ENCODE measurements at places on chromosomes 16 and 17. TPM values are rescaled to one million over a fixed set of nuclear protein-coding genes. Genes with fewer than 3 reads are reported as not detected.
A peak's percentile ranks its signal among the peaks of the same experiment; 100 is the strongest.

PRSS27 gene
- total RNA-seq: 10.8 TPM

DNA sequence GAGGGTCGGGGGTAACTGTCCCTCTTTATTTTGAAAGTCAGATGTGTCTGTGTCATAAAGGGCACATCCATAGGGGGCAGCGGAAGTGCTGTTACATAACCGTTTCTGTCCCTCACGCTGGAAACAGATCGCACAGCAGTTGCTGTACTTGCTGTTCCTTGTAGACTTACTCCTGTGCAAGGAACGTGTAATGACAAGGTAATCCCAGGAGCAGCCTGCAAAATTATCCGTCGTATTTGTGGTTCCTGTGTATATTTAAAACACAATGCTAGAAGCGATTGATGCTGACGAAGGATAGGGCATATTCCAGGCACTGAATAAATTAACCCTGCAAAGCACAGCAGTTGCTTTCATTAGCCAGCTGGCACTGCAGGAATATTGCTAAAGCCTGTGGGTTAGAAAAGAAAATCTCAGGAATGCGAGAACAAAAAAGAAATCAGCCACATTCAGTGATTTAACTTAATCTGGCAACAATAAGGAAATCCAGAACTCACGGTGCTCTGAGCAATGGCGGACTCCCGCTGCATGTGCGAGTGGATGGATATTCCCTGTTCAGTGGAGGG is 76.2 kb downstream of the SPECC1 start:
- DNase-seq: no peak
- peaks cover 10% of the 10 kb centered on the region for H3K4me1 ChIP-seq
- H3K27ac ChIP-seq: peak overlapping the region; percentile 85
- H3K27me3 ChIP-seq: peaks cover 3% of the 10 kb centered on the region

C16orf46 gene
- total RNA-seq: 1.0 TPM

FOXN1 gene
- not detected for total RNA-seq

TNFRSF13B gene
- total RNA-seq: not detected

TIMP2 gene
- total RNA-seq: 121 TPM

DNA sequence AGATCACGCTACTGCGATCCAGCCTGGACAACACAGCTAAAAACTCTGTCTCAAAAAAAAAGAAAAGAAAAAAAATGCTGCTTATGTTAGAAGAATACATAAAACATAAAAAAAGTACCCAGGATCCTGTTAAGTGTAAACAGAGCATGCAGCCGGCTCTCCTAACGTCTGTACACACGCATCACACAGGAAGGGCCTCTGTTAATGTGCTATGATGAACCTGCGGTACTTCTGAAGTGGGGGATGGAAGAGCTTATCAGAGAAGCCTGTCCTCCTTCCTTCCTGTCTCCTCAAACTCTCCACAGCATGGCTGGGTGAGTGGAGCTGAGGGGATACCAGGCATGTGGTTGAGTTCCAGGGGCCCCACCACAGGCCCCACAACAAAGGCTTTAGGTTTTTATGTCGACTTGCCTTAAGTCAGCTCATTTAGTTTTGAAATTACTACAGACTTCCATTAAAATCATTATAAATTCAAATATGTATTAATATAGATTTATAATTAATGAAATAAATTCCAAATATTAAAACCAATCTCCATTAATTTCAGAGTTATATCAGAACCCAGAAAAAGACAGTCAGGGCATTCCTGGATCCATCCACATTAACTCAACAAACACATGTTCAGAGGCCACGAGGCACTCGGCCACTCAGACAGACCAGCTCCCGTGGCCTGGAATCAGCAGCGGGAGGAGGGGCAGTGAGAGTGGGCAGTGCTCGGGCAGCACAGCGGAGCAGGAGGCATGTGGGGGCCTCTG is 11.7 kb downstream of the CCDC57 start:
- H3K4me3 ChIP-seq: no peak overlapping the region
- DNase-seq: no peak
- H3K4me1 ChIP-seq: peaks cover 13% of the 10 kb centered on the region
- H3K36me3 ChIP-seq: no peaks in the 10 kb centered on the region
- H3K27ac ChIP-seq: no peak overlapping the region

CLEC18B gene
- total RNA-seq: 1.6 TPM

DNA sequence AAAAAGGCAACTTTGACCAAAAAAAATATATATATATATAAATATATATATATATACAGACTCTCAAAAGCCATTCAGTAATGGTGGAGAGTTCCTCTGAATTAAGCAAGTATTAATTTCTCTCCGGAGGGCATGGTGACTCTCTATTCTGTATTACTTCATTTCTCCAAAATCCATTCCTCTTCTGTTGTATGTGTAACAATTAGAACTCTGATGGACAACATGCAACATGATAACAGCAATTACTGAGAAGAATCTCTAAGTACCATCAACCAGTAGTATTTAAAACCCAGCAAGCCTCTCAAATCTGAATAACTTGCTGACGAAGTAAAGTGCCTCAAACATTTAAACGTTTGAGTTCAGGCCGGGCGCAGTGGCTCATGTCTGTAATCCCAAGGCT is 2.3 kb downstream of the GRB2 start:
- H3K4me3 ChIP-seq: no peak overlapping the region
- no peaks in the 10 kb centered on the region for H3K36me3 ChIP-seq
- H3K27ac ChIP-seq: no peak overlapping the region
- H3K4me1 ChIP-seq: peaks cover 5% of the 10 kb centered on the region

GRCh38 chr17:19017804-19018599 is 13.4 kb upstream of the FAM83G start:
- no peak overlapping the region for H3K27ac ChIP-seq
- H3K36me3 ChIP-seq: no peaks in the 10 kb centered on the region
- peak; percentile 3 for DNase-seq
- H3K27me3 ChIP-seq: peaks cover 11% of the 10 kb centered on the region

DNA sequence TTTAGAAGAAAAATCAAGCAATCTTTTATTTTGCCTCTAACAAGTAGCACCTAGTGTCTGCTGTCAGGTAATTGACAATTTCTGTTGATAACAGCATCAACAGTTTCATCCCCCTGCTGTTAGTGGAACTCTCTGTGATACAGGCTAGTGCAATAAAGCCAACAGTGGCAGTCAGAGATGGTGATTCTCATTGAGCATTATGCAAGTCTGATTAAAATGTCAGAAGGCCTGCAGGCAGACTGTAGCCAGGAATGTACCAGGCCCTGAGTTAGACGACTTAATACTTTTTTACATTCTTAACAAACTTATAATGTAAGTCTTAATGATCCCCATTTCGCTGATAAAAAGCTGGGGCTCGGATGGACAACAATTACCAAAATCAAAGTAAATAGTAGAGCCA is 14.6 kb downstream of the CYLD start:
- no peak overlapping the region for H3K27ac ChIP-seq
- no peak for DNase-seq
- no peaks in the 10 kb centered on the region for H3K27me3 ChIP-seq

DNA sequence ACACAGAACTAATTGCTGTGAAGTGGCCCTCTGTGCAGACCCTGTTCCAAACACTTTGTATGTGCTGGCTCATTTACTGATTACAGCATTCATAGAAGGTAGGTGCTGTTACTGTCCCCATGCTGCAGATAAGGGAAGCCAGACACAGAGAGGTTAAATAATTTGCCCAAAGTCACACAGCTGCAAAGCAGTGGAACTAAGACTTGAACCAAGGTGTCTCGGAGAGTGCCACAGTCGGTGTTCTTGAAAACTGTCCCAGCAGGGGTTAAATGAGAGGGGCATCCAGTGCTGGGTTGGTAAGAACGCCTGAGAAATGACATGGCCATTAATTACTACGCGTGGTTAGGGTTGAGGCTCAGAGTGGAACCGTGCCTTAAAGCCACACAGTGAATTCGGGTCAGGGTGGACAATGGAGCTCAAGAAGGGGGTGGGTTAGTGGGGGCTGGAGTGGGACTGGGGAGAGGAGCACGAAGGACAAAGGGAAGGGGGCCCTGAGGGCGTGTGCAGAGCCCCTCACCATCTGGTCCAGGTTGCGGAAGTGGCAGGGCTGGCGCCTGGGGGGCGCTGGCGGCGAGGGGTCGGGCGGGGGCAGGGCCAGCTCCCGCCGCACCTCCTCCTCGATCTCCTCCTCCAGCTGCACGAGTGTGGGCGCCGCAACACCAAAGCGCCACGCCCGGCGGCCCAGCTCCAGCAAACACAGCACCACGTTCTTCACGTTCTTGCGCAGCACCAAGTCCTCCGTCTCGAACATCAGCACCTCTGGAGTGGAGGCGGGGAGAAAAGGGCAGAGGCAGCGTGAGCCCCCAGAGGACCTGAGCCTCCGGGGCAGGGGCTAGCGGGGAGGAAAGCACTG is 3.3 kb downstream of the GAS2L2 start:
- DNase-seq: no peak
- H3K4me3 ChIP-seq: peak overlapping the region; percentile 64
- peaks cover 8% of the 10 kb centered on the region for H3K4me1 ChIP-seq
- no peak overlapping the region for H3K27ac ChIP-seq
- H3K36me3 ChIP-seq: no peaks in the 10 kb centered on the region

SHISA9 gene
- 96.6 TPM for total RNA-seq

GRCh38 chr16:53207810-53208752 is 153.3 kb downstream of the CHD9 start:
- peaks cover 2% of the 10 kb centered on the region for H3K27me3 ChIP-seq
- peaks cover 5% of the 10 kb centered on the region for H3K4me1 ChIP-seq
- DNase-seq: peak; percentile 38
- H3K36me3 ChIP-seq: peaks cover 4% of the 10 kb centered on the region
- H3K27ac ChIP-seq: peak overlapping the region; percentile 99
- peak overlapping the region; percentile 94 for H3K4me3 ChIP-seq

- no peak overlapping the region for H3K4me3 ChIP-seq
- H3K27me3 ChIP-seq: peaks cover 9% of the 10 kb centered on the region
- no peaks in the 10 kb centered on the region for H3K36me3 ChIP-seq
- peaks cover 36% of the 10 kb centered on the region for H3K4me1 ChIP-seq
- DNase-seq: no peak
- peak overlapping the region; percentile 83 for H3K27ac ChIP-seq
These were observed 7.7 kb downstream of the CCL3L1 start for GRCh38 chr17:36188891-36189306.

- no peak for DNase-seq
- H3K36me3 ChIP-seq: peaks cover 9% of the 10 kb centered on the region
- peaks cover 3% of the 10 kb centered on the region for H3K27me3 ChIP-seq
- no peak overlapping the region for H3K4me3 ChIP-seq
- H3K4me1 ChIP-seq: no peaks in the 10 kb centered on the region
- no peak overlapping the region for H3K27ac ChIP-seq
These were observed 11.5 kb upstream of the SCN4A start for GRCh38 chr17:63984236-63984635.

GRCh38 chr16:3112058-3112880 is at the start of gene ZNF205:
Gene ZNF205, plus strand, starts transcription at chr16:3112586. Its CDS starts 845 bp downstream, at chr16:3113431.
- peaks cover 2% of the 10 kb centered on the region for H3K27me3 ChIP-seq
- H3K27ac ChIP-seq: peak within 1 kb of the TSS; percentile 90
- no peaks in the 10 kb centered on the region for H3K36me3 ChIP-seq
- peaks cover 26% of the 10 kb centered on the region for H3K4me1 ChIP-seq
- peak within 1 kb of the TSS; percentile 91 for H3K4me3 ChIP-seq
- DNase-seq: peak; percentile 88

KATNB1 gene
- total RNA-seq: 74.4 TPM

DNA sequence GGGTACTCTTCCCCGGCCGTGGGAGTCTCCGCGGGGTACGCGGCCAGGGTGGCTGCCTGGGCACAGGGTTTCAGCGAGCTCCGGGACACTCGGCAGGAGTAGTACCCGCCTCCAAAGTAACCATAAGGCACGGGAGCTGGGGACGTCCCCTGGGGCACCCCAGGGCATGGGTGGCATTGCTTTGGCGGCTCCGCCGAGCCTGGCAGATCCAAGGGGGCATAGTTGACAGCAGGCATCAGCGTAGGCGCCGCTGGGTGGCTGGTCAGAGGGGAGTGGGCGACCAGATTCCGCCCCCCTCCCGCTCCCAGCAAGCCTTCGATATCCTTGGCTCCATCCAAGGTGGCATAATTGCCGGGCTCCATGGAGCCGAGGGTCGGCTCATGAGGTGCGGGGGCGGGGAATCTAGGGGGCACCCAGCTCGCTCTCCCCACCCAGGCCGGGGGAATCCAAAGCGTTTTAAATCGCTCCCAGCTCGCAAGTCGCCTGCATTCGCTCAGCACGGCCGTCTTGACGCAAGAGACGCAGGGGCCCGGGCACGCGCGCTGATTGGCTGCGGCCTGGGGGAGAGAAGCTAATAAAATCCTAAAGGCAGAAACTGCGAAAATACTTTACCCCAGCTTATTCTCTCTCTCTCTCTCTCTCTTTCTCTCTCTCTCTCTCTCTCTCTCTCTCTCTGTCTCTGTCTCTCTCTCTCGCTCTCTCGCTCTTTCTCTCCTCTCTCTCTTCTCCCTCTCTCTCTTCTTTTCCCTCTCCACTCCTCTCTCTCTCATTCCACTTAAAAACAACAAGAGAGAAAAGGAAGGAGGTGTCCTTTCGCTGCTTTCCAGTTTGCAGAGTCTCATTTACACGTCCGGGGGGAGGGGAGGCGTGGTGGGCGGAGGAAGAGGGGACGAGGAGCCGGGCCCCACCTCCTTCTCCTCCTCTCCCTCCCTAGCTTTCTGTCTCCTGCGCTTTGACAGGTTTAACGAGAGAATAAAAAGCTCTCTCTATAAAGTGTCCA is at the start of gene HOXB13:
TSS of gene HOXB13 (minus strand) at position 519 of the 1,000 bp plus-strand sequence. CDS start at position 362, 157 bp downstream.
- H3K36me3 ChIP-seq: peaks cover 3% of the 10 kb centered on the region
- peaks cover 48% of the 10 kb centered on the region for H3K27me3 ChIP-seq
- peak; percentile 74 for DNase-seq
- peaks cover 6% of the 10 kb centered on the region for H3K4me1 ChIP-seq
- peak within 1 kb of the TSS; percentile 95 for H3K4me3 ChIP-seq

GRCh38 chr16:1899641-1900451 is 18.4 kb downstream of the HS3ST6 start:
- peaks cover 8% of the 10 kb centered on the region for H3K27me3 ChIP-seq
- H3K4me1 ChIP-seq: peaks cover 5% of the 10 kb centered on the region
- no peak for DNase-seq
- H3K4me3 ChIP-seq: no peak overlapping the region
- H3K36me3 ChIP-seq: no peaks in the 10 kb centered on the region
- H3K27ac ChIP-seq: no peak overlapping the region

DNA sequence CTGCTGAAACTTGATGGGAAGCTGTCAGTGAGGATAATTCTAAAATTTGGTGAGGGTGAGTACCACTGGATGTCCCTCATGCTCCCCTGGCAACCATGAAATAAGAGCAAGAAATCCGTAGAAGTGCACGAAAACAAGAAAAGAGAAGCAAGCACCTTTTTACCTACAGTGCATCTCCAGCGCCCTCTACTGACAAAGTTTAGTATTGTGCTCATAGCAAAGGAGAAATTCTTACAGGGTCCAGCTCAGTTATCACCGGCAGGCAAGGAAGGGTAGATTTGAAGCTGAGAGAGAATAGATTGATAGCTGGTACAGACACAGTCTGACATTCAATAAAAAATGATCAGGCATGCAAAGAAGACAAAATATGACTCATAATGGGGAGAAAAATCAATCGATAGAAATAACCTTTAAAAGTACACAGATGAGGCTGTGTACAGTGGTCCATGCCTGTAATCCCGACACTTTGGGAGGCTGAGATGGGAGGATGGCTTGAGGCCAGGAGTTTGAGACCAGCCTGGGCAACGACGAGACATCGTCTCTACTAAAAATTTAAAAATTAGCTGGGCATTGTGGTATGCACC is 28.3 kb upstream of the TEX2 start:
- no peak overlapping the region for H3K4me3 ChIP-seq
- no peaks in the 10 kb centered on the region for H3K4me1 ChIP-seq
- peaks cover 7% of the 10 kb centered on the region for H3K36me3 ChIP-seq
- H3K27me3 ChIP-seq: no peaks in the 10 kb centered on the region
- H3K27ac ChIP-seq: no peak overlapping the region
- DNase-seq: no peak

MT1H gene
- total RNA-seq: not detected

GRCh38 chr16:28524681-28525171 is 14.0 kb downstream of the NUPR1 start:
- H3K4me1 ChIP-seq: no peaks in the 10 kb centered on the region
- no peaks in the 10 kb centered on the region for H3K27me3 ChIP-seq
- H3K4me3 ChIP-seq: no peak overlapping the region
